ENCODE measurements at places on chromosomes 13 and 19. TPM values are rescaled to one million over a fixed set of nuclear protein-coding genes. Genes with fewer than 3 reads are reported as not detected.

DNA sequence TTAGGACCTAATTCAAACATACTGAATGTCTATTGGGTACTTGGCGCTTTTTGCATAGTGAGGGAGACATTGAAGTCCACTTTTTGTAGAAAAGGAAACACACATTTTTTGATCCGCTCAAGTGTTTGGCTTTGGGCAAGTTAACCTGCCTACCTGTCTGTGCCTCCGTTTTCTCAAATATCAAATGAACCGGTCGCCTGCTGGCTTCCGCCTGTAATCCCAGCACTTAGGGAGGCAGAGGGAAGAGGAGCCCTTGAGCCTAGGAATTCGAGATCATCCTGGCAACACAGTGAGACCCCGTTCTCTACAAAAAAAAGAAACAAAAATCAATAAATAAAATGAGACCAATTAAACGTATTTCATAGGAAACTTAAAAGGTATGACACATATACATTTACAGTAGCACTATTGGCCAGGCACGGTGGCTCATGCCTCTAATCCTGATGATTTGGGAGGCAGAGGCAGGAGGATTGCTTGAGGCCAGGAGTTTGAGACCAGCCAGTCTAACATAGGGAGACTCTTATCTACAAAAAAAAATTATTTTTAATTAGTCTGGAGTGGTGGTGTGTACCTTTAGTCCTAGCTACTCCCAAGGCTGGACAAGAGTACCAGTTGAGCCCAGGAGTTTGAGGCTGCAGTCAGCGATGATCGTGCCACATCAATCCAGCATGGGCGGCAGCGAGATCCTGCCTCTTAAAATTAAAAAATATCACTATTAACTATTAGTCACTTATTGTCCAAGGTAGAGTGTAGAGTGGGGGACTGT, 1.3 kb downstream of the RAD23A start:
- peak overlapping the region; percentile 96 for H3K4me3 ChIP-seq
- DNase-seq = no peak

GRCh38 chr19:15337202-15337601, 4.9 kb upstream of the BRD4 start:
- peak overlapping the region; percentile 12 for H3K27ac ChIP-seq
- H3K27me3 ChIP-seq = no peaks in the 10 kb centered on the region
- peaks cover 5% of the 10 kb centered on the region for H3K4me1 ChIP-seq

The SLC25A41 gene
- 0.30 TPM for total RNA-seq

DNA sequence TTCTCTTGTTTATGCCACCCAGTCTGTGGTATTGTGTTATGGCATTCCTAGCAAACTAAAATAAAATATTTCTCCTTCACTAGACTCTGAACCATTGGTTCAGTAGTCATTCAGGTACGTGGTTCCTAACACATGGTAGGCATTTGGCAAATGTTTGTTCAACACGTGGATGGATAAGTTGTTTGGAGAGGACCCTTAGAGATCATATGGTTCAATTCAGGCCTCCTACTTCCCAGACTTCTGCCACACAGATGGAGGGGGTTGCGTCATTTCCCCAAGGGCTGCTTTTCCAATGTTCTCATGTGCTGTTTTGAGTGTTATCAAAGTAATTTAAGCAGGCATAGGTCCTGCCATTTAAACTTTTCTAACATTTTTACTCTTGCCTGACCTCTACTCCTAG, 6.7 kb downstream of the CXCL17 start:
- no peak for DNase-seq
- H3K27ac ChIP-seq = no peak overlapping the region
- no peak overlapping the region for H3K4me3 ChIP-seq
- no peaks in the 10 kb centered on the region for H3K27me3 ChIP-seq

GRCh38 chr19:4589579-4590410, 30.3 kb upstream of the SEMA6B start:
- no peaks in the 10 kb centered on the region for H3K36me3 ChIP-seq
- peaks cover 3% of the 10 kb centered on the region for H3K4me1 ChIP-seq
- no peak overlapping the region for H3K4me3 ChIP-seq
- peak; percentile 31 for DNase-seq

- no peaks in the 10 kb centered on the region for H3K27me3 ChIP-seq
- H3K4me1 ChIP-seq = no peaks in the 10 kb centered on the region
- H3K27ac ChIP-seq = no peak overlapping the region
- no peaks in the 10 kb centered on the region for H3K36me3 ChIP-seq
Observed at GRCh38 chr13:89923736-89924135, 1423.8 kb upstream of the MIR17HG start.

DNA sequence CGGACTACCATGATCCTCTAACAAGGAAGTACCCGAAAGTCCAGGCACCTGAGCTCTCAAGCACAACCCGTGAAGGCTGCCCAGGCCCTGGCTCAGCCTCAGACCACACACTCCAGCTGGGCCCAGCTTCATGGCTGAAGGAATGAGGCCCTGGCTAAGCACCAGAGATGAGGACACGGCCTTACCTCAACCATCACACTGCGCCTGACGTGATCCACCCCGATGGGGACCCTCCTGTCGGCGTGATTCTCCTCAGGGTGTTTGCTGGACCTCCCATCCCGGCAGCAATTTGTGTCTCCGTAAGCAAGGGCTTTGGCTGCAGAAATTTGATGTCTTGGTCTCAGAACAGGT, 56.5 kb downstream of the F2RL3 start:
- no peaks in the 10 kb centered on the region for H3K4me1 ChIP-seq
- no peaks in the 10 kb centered on the region for H3K27me3 ChIP-seq
- DNase-seq = no peak
- H3K4me3 ChIP-seq = no peak overlapping the region
- H3K27ac ChIP-seq = no peak overlapping the region
- no peaks in the 10 kb centered on the region for H3K36me3 ChIP-seq

DNA sequence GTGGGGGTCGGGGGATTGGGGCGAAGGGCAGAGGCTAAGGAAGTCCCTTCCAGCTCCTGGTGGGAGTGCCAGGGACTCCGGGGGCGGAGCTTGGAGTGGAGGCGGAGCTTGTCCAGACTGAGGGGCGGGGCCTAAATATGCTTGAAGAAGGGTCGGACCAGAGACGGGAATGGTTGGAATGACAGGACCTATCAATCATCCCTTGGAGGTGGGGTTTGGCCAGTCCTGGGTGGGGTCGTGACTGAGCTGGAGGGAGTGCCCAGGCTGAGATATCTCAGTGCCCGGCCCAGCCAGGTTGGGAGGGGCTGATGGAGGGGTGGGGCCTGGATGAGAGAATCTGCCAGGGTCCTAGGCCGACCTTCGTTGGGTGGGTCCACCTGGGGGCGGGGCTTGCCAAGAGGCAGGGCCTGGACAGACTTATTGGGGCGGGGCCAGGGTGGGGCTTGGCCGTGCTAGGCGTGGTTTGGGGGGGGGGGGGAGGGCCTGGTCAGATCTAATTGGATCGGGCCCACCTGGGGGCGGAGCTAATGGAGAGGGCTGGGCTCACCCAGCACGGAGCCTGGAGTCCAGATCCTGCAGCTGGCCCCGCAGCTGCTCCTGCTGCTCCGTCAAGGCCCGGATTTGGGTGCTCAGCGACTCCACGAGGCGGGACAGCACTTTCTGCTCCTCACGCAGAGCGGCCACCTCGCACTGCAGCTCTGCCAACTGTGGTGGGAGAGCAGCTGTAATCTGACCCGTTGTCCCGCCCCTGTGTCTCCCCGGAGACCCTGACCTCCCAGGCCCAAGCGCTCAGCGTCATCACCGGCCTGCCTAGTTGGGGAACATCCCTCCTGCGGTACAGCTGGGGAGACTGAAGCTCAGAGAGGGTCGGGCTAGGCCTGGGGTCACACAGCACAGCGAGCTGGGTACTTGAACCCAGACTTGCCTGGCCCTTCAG, 2.6 kb upstream of the WIZ start:
- peak overlapping the region; percentile 59 for H3K4me3 ChIP-seq
- peaks cover 31% of the 10 kb centered on the region for H3K4me1 ChIP-seq
- no peaks in the 10 kb centered on the region for H3K36me3 ChIP-seq
- peak overlapping the region; percentile 60 for H3K27ac ChIP-seq

- H3K4me3 ChIP-seq = no peak overlapping the region
- H3K36me3 ChIP-seq = no peaks in the 10 kb centered on the region
- no peaks in the 10 kb centered on the region for H3K27me3 ChIP-seq
- no peaks in the 10 kb centered on the region for H3K4me1 ChIP-seq
- DNase-seq = no peak
Observed at GRCh38 chr13:73467125-73467524, 408.3 kb downstream of the KLF5 start.

The FARP1 gene
- total RNA-seq = 45.7 TPM

DNA sequence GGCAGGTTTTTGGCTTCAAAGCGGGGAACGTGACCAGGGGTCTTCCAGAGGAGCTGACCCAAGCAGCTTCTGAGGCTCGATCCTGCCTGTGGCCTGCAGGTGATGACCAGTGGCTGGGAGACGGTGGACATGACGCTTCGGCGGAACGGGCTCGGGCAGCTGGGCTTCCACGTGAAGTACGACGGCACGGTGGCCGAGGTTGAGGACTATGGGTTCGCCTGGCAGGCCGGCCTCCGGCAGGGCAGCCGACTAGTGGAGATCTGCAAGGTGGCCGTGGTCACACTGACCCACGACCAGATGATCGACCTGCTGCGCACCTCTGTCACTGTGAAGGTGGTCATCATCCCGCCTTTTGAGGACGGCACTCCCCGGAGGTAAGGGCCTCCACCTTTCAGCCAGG, 93.6 kb downstream of the DPF1 start:
- H3K27ac ChIP-seq = no peak overlapping the region
- H3K27me3 ChIP-seq = no peaks in the 10 kb centered on the region

- no peaks in the 10 kb centered on the region for H3K27me3 ChIP-seq
- no peak overlapping the region for H3K4me3 ChIP-seq
- no peak overlapping the region for H3K27ac ChIP-seq
- H3K4me1 ChIP-seq = peaks cover 35% of the 10 kb centered on the region
- no peaks in the 10 kb centered on the region for H3K36me3 ChIP-seq
- peak; percentile 87 for DNase-seq
Observed at GRCh38 chr13:29925457-29926097, 75.2 kb upstream of the UBL3 start.

DNA sequence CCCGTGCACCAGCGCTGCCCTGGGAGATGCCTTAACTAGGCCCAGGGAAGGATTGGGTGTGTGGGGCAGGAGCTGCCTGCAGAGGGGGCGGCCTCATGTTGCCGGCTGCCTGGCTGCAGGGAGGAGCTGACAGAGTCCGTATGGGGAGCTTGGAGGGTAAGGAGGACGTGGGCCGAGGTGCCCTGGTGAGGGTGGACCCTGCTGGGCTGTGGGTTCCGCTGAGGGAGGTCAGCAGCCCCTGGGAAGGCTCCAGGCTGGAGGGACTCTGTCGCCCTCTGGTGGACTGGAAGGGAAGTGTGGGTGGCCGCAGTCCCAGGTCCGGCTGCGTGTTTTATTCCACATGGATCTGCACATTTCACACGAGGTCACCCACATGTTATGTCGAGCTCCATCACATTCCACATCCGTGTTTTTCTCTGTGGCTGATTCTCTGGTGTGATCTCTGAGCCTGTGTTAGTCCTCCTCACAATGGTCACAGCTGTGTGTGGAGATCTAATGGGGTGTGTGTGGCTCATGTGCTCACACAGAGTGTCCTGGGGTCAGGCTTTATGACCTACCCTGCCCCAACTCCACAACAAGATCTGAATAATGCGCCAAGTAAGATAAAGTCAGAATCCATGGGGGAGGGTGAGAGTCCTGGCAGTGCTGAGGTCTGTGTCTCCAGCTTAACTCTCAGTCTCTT, 1.8 kb upstream of the CEACAM8 start:
- no peak overlapping the region for H3K27ac ChIP-seq
- H3K36me3 ChIP-seq = no peaks in the 10 kb centered on the region
- no peak overlapping the region for H3K4me3 ChIP-seq
- H3K27me3 ChIP-seq = no peaks in the 10 kb centered on the region

DNA sequence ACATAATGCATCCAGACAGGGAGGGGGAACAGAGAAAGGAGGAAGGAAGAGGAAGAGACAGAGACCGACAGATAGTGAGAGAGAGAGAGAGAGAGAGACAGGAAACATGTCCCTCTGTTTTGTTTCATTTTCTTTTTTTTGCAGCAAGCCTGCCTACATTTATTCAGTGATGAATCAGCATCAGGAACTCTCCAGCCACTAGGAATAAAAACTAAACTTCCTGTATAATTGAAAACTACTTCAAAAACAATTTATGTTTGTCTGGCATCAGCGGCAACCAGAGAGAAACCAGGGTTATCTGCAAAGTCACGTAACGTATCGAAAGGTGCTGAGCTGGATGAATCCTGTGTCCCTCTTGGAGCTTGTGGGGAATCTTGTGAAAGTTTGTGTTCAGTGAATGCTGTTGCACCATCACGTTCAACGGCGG, 148.6 kb upstream of the SOX21 start:
- H3K4me1 ChIP-seq = no peaks in the 10 kb centered on the region
- no peak overlapping the region for H3K27ac ChIP-seq
- peak overlapping the region; percentile 54 for H3K4me3 ChIP-seq
- no peak for DNase-seq

DNA sequence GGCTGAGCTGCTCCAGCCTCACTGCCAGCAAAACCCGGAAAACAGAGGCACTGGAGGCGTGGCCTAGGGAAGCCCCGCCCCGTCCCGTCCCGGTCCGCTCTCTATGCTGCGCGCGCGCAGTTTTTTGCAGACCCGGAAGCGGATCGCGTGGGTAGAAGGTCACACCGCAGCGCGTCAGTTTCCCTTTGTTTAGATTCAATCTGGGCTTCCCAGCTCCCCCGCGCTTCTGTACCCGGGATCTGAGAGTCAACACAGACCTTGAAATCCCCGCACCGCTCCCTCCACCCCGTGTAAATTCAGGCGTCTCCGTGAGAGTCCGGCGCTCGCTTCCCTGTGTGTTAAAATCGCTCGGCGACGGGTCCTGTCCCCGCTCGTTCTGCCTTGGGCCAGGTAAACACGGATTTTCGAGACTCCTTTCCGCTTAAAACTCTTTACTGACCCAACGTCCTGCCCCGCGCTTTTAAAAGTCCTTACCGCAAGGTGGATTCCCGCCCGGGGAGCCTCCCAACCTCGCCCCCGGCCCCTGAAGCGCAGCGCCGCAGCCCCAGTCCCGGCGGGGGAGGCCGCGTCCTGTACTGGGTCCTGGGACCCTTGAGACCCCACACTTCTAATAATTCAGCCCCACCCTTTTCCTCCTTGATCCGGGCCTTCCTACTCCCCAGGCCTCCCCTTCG, at the start of gene ZNF610:
Gene ZNF610 (plus strand): TSS at position 127 of the 674 bp plus-strand sequence. CDS start 12,930 bp downstream, outside the sequence.
- peak; percentile 92 for DNase-seq
- peaks cover 19% of the 10 kb centered on the region for H3K4me1 ChIP-seq

- H3K36me3 ChIP-seq = no peaks in the 10 kb centered on the region
- H3K27me3 ChIP-seq = no peaks in the 10 kb centered on the region
- no peaks in the 10 kb centered on the region for H3K4me1 ChIP-seq
- H3K4me3 ChIP-seq = no peak overlapping the region
Observed at GRCh38 chr13:29182216-29182615, 362.1 kb downstream of the MTUS2 start.

The KCNRG gene
- 0.47 TPM for total RNA-seq

The RGL3 gene
- total RNA-seq = 4.4 TPM

- H3K4me3 ChIP-seq = no peak overlapping the region
- no peak for DNase-seq
- H3K27me3 ChIP-seq = no peaks in the 10 kb centered on the region
- no peaks in the 10 kb centered on the region for H3K4me1 ChIP-seq
- H3K36me3 ChIP-seq = no peaks in the 10 kb centered on the region
Observed at GRCh38 chr13:102117175-102117831, 284.5 kb downstream of the FGF14 start.

The MCEMP1 gene
- 0.23 TPM for total RNA-seq

The CADM4 gene
- 9.0 TPM for total RNA-seq

The GSX1 gene
- not detected for total RNA-seq

- H3K4me3 ChIP-seq = no peak overlapping the region
- no peak for DNase-seq
Observed at GRCh38 chr13:26688980-26689379, 71.6 kb downstream of the GPR12 start.

All from heart left ventricle (tissue), 16 donors.